ENCODE measurements at places on chromosomes 3 and 15.

DNA sequence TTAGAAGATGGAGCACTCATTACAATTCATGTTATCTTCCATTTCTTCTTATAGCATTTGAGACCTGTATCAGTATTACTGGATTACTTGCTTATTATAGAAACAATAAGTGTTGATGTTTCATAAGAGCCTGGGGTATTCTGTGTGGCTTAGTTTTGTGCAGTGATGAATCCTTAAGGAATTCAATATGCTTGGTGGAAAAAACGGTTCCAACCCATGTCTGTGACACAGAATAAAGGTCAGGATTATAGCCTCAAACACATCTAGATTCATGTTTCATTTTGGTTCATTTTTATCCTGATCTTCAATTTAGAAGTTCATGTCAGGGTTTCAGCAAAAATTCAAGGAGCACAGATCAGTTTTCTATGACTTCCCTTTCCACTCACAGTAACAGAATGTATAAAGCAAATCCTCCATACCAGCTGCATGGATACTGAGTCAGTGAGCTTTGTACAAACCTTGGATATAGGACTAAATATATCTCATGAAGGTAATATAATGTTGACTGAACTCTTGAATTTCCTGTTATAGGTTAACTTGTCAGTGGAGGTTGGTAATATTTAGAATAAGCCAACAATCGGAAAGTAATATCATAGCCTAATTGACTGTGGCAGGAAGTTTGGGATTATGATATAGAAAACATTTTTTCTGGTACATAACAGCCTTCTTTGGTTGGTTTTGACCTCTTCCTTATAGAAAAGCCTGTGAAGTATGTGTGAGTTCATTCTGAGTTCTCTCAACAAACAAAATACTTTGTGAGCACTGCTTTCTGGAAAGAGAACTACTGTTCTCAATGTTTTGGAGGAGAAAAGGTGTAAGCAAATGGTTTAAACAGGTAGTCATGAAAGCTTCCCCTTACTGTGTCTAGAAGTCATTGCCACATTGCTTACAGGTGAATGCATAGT, 218.2 kb upstream of the TPM1 start:
- DNase-seq = no peak

- DNase-seq = peak; percentile 45
Measured at GRCh38 chr15:58043192-58043903, 22.2 kb downstream of the ALDH1A2 start.

DNA sequence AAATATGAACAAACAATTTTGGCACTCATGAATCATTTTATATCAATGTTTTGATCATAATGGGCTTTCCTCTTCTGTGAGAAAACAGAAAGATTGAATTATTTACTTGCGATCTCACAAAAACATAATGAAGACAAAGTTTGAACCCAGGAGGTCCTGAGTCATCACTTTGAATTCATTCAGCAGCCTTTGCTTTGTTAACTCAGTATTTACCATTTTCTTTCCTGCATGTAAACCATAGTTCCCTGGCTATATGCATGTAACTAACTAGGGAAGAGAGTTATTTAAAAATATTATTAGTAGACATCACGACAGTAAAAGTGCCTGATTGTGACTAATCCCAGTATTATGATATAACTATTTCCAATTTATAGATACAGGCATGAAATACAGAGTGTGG, 1026.2 kb downstream of the PLOD2 start:
- DNase-seq = no peak

- no peak for DNase-seq
Measured at GRCh38 chr3:15153103-15153502, 52.9 kb upstream of the CAPN7 start.

- no peak for DNase-seq
Measured at GRCh38 chr15:98786717-98787116, 138.4 kb downstream of the IGF1R start.

DNA sequence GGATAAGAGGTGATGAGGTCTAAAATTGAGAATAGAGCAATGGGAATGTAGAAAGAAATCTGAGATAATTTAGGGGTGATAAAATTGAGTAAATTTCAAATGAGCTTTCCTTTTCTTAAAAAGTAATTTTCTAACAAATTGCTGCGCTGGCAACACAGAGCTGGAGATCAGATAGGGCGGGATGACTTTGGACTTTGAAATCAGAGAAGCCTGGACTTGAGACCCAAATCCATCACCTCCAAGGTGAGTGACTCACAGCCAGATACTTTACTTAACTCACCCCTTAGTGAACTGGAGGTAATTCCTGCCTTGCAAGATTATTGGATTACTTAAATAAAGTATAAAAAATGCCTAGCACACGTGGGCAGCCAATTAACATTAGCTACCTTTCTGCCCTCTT, 80.8 kb downstream of the P2RY1 start:
- DNase-seq = no peak

- peak; percentile 60 for DNase-seq
Measured at GRCh38 chr3:160458151-160458550, 8.6 kb upstream of the TRIM59 start.

GRCh38 chr15:29170521-29170920, 99.1 kb downstream of the NSMCE3 start:
- DNase-seq = no peak

GRCh38 chr3:107028086-107028485, 349.2 kb upstream of the CCDC54 start:
- no peak for DNase-seq

GRCh38 chr3:107461721-107462120, 61.0 kb upstream of the BBX start:
- DNase-seq = peak; percentile 12

DNA sequence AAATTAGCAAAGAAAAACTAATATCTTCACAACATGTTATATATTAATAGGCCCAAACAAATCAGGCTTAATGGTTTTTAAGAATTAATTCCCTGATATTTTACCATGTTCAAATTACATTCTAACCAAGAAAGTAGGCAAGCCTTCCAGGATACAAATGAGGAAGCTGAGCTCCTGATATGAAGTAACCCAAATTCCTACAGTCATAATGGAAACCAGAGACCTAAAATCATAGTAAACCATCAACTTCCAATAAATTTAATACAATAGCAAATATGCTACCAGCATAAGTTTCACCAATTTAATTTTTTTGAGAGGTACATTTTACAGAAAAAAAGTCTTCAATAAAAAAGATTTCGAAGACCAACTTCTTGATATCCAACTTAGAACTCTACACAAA, 3.8 kb downstream of the DCBLD2 start:
- no peak for DNase-seq

GRCh38 chr15:101148166-101148880, 103.5 kb downstream of the CHSY1 start:
- no peak for DNase-seq

DNA sequence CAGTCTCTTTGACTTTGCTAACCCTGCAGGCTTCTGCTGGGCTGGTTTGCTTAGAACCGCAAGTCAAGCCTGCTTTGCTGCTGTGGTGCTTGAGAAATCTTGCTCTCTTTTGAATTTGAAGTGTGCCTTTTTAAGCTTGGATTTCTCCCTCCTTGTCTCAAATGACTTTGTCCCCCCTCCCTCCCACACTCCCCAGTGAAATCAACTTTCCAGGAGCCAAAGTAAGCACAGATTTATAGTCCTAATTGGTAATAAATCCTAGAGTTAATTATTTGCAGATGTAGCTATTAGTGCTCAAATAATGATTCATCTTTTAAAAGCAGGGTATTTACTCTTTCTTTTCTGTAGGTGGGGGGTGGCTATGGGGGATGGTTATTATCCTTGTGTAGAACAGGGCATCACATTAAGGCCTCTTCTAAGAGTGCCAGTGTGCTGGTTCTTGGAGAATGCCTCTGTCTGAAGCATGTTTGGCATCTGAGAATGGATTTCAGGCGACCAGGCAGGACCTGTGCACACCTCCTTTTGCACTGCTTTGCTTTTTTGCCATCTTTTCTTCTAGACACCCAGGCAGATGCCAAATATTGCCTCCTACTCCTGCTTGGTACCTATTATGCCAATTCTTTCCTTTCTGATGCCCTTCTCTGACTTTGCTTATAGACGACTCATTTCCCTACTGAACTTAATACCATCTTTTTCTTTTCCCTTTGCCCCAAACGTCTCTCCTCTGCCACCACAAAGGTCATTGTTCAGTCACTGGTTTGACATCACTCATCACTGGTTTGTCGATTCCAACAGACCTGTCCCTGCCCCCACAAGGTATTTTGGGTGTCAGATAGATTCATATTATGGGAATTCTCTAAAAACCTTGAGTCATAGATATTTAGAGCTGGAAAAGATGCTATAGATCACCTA, 50.7 kb downstream of the CLDN11 start:
- no peak for DNase-seq

DNA sequence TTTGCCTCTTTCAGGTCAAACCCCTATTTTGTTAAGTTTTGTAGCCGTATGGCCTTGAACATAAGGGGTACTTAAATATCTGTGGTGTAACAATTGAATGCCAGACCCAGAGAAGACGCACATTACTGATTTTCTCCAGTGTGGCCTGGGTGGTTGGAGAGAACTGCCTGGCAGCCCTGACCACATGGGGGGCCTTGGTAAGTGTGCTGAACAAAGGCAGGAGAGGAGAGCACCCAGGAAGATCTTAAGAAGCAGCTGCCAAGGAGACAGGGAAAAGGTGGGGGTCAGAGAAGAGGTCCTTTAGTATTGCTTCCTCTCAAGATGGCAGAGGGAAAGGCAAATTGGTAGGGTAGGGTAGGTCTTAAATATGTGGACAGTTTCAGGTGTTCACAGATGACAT, 35.7 kb downstream of the TRANK1 start:
- no peak for DNase-seq

GRCh38 chr3:148759430-148759829, 61.7 kb downstream of the AGTR1 start:
- DNase-seq = peak; percentile 22
